ENCODE measurements at places on chromosomes 2 and 18.

DNA sequence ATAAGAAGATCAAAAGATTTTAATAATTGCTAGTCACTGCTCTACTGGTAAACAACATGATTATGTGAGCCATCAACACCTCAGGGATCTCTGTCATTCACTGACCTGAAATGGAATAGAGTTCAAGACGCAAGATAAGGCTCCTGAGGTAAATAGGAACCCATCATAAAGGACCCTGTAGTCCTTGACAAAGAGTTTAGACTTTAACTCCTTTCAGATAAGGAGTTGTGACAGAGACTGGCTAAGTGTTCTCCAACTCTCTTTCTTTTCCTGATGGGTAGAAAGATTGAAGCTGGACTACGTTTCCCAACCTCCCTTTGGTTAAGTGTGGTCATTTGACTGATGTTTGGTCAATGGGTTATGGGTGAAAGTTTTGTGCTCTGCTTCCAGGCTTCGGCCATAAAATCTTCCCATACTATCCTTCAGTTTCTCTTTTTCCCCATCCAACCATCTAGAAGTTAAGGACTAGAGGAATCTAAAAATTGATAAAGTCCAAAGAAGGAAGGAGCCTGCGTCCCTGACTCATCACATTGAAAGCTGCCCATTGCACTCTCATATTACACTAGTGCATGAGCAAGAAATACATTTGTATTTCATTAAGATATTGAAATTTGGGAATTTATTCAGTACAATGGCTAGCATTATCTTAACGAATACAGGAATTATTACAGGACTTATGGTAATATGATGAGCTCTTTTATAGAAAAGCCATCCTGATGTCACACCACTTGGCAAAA, 293.7 kb upstream of the ACVR2A start:
- DNase-seq, result no peak

- DNase-seq, result no peak
These were observed 4.8 kb upstream of the MRPL44 start for GRCh38 chr2:223952280-223952968.

GRCh38 chr2:85441864-85442263, 23.4 kb downstream of the SH2D6 start:
- DNase-seq, result no peak

- no peak for DNase-seq
These were observed 32.8 kb downstream of the SOCS6 start for GRCh38 chr18:70321616-70322015.

GRCh38 chr2:60675301-60675700, 80.8 kb upstream of the PAPOLG start:
- DNase-seq, result no peak

- no peak for DNase-seq
These were observed 17.4 kb downstream of the PTCD3 start for GRCh38 chr2:86123328-86123925.

GRCh38 chr18:62372156-62372555, 47.0 kb downstream of the TNFRSF11A start:
- DNase-seq, result no peak

DNA sequence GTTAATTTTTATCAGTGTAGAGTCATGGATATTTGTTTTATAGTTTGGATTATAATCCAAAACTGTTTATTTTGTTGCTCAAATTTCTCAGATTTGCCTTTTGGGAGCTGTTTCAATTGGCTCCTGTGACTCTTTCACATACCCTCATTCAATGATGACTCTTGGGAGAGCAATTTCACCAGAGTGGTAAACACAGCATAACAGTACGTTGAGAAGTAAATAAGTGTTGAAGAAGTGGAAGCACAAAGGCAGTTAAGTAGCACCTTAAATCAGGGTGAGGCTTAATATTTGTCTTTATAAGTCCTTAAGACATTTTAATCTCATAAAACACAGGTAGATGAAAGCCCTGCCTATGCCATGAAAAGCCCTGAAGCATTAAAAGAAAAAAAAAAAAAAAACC, 17.1 kb upstream of the SLC39A10 start:
- no peak for DNase-seq

GRCh38 chr18:35618696-35619095, 37.2 kb downstream of the GALNT1 start:
- no peak for DNase-seq

DNA sequence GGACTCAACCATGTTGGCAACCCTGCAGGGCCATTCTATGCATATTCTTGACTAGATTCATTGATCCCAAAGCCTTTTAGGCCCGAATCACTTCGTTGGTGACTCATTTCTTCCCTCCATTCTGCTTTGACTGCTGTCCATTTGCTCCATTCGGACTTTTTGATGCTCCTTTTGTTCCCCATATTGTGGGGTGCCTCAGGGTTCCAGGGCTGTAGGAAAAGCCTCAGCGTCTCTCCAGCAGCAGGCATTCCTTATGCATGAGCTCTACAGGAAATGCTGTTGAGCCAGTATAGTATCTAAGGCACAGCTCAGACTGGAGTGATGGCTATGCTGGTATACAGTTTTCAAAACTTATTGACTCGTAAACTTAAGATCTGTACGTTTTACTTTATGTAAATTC, 292.6 kb downstream of the PRKCE start:
- no peak for DNase-seq

- DNase-seq, result no peak
These were observed 47.4 kb downstream of the MGAT5 start for GRCh38 chr2:134301099-134301927.

GRCh38 chr18:24267878-24268277, 129.0 kb downstream of the CABYR start:
- no peak for DNase-seq

- no peak for DNase-seq
These were observed 153.6 kb downstream of the ALK start for GRCh38 chr2:29767606-29768335.
